ENCODE measurements at places on chromosomes 4 and X.
A peak's percentile ranks its signal among the peaks of the same experiment; 100 is the strongest.

GRCh38 chrX:93538575-93538974 lies 134.8 kb downstream of the NAP1L3 start:
- DNase-seq = no peak

DNA sequence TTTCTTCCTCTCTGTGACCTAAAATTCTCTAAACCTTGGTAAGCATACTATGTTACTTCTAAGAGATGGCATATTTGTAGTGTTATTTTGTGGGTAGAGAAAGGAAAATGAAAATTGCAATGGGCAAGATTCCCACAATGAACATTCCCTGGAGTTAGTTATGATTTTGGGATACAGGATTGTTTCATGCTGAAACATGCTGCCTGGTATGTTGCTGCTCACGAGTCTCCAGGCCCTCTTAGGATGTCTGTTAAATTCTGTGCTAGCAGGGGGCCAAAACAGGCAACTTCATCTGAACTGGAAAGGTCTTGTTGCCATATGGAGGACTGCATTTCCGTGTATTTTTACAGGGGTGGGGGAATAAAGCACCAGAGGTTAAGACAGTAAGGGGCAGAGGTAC lies 18.9 kb upstream of the MSMO1 start:
- DNase-seq = no peak

GRCh38 chrX:48676893-48677270 lies 6.7 kb upstream of the WAS start:
- no peak for DNase-seq

GRCh38 chrX:22097012-22097694 lies 65.0 kb downstream of the PHEX start:
- DNase-seq = no peak

DNA sequence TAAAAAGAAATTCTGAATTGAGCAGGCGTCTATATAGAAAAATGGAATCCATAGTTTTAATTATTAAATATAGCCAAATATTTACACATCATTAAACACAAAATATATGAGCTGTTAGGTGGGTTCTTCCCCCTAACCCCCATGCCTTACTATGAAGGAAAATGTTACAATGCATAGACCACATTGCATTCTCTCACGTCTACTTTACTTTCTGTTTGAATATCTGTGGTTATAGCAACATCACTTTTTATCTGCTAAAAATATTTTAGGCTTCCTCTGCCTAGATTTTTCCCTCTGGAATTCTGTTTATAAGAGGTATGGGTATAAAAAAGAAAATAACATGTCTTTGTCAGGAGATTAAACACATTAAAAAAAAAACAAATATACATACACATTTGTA lies 73.1 kb downstream of the MAML3 start:
- DNase-seq = no peak

DNA sequence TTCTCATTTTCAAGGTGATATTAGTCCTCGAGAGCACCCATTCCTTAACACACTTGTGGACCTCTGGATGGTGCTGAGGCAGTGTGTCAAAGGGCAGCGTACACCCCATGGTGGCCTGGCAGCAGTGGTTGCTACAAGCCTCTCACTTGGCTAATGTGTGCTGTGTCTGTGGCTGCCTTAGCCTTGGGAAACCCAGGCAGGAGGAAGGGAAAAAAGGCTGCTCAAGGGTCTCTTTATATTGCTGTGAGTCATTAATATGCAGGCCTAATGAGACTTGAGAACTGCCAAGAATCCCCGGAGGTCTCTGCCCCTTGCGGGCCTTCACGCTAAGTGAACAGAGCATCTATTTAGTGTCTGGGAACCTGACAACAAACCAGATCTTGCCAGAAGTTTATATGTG lies 7.0 kb downstream of the PCDH10 start:
- no peak for DNase-seq

DNA sequence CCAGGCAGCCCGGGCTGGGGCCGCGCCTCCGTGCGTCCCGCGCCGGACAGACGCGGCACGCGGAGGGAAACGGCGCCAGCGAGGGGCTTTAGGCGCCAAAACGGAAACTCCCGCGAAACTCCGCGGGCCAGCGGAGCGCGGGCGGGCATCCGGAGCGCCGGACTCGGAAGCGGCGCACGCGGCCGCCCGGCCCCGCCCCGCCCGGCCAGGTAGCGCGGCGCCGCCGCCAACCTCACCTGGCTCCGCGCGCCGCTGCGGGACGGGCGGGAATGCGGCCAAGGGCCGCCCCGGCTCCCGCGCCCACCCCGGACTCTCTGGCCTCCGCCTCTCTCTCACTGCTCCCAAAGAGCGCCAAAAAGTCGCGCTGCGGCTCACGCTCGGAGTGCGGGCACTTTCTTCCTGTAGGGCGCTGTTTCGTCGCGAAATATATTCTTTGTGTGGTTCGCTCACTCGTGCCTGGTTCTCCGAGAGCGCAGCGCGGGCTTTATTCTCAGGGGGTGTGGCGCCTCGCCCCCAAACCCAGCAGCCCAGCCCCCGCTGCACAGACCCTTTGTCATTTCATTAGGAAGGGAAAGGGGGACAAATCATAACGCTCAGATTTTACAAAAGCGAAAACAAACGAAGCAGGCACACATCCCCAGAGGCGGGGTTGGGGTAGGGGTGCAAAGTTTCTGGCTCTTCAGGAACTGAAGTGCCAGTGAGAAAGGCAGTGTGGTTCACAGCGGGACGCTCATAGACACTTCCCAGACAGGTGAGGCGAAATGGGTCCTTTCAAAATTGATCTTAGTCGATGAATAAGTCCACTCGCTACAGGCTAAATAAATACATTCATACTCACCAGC lies 961 bp upstream of the MBNL3 start:
- no peak for DNase-seq

GRCh38 chr4:13918110-13918509 lies 290.6 kb upstream of the BOD1L1 start:
- DNase-seq = no peak

- no peak for DNase-seq
These were observed 99.0 kb upstream of the DCAF12L2 start for GRCh38 chrX:126265116-126265515.

- no peak for DNase-seq
These were observed 656.3 kb downstream of the RPA4 start for GRCh38 chrX:97539970-97540519.

- no peak for DNase-seq
These were observed 715.4 kb downstream of the ADGRL3 start for GRCh38 chr4:61915501-61915900.

GRCh38 chr4:21733894-21734630 lies 214.5 kb downstream of the KCNIP4 start:
- DNase-seq = no peak

- no peak for DNase-seq
These were observed 164.2 kb downstream of the STIM2 start for GRCh38 chr4:27024805-27025204.

DNA sequence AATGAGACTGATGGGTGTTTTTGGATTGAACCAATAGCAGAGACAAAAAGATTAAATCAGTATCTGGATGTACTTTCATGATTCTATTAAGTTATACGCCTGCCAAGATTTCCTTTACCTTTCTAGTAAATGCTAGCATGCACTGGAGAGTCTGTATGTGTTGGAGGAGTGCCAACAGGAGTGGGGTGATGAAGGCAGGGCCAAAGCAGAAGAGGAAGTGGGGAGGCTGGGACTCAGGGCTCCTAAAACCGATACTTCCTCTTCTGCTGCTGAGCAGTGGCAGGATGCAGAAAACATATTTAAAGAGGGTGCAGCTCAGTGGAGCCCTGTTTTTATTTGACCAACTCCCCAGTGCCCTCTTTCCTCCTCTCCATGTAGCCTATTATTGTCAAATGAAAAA lies 5.6 kb downstream of the CYSLTR1 start:
- peak; percentile 0 for DNase-seq

All from activated CD8-positive, alpha-beta memory T cell treated with anti-CD3 and anti-CD28 coated beads for 1 hour (primary cell).